ENCODE measurements at places on chromosomes 3 and 15. TPM values are rescaled to one million over a fixed set of nuclear protein-coding genes. Genes with fewer than 3 reads are reported as not detected.

DNA sequence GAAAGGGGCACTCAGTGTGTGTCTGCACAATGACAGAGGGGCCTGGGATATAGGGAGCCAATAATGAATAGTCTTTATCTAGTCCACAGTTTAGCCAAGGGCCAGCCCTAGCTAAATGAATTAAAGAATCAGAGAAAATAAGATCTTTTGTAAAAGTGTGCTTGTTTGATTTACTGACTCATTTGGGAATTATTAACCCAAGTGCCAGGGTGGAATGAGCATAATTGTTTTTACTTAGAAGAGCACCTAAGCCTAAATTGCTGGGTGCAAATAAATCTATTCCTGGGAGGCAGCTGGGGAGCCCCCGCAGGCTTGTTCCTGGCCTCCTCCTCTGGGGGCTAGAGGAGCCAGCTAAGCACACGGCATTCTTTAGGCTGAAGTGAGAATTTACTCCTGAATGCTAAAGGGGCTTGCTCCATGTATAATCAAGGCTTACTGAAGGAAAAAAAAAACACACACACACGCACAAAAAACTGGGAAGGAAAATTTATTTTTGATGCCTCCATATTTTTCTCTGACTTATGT lies 405.3 kb upstream of the SUCLG2 start:
- DNase-seq = no peak

DNA sequence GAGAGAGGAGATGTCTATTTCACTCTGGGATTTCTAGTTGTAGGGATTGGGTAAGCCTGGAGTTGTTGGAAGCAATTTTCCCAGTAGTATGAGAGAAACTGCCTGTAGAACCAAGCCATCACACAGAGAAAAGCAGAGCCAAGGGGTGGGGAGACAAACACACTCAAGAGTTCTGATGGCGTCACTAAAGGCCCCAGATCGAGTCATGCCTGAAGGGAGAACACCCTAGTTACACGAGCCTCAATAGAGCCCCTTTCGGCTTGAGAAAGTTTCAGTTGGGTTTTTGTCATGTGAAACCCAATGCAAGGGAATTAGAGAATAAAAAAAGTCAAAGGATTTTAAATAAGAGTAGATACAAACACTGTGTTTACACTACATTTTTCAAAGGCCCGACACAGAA lies 66.1 kb upstream of the PFN2 start:
- DNase-seq = no peak

DNA sequence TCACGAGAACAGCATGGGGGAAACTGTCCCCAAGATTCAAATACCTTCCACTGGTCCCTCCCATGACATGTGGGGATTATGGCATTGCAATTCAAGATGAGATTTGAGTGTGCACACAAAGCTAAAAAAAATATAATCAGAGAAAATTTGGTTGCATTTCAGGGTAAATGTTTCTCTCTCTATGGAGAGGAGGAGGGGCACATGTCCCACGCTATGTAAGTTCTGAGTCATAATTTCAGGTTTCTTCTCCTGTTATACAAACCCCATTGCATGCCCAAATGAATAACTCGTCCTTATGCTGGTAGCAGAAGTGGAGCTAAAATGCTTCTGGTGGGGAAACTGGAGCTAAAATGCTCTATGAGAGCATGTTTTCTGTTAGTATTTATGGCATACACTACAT lies 209.7 kb upstream of the DCBLD2 start:
- no peak for DNase-seq

GRCh38 chr3:43236008-43236407 lies 50.3 kb upstream of the SNRK start:
- DNase-seq = no peak

DNA sequence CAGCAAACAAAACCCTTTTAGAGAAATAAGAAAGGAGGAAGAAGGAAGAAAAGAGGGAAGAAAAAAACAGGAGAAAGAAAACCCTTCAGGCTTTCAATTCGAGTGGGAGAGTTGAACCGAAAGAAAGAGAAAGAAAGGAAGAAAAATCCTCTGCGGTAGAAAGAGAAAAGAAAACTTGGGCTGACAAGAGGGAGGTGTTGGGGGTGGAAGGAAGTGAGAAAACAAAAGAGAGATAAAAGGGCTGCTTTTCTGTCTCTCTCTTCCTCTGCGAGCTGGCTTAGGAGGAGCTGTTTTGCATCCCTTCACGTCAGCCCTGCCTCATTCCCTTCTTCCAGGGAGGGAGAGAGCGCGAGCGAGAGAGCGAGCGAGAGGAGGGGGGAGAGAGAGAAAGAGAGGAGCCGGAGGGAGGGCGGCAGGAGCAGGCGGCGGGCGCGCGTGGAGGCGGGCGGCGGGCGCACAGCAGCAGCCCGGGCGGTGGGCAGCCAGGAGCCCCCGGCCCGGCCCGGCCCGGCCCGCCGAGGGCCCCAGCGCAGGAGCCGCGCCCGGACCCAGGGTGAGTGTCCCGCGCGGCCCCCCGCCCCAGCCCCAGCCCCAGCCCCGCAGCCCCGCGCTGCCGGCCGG lies at the start of gene ZNF710:
Gene ZNF710 (plus strand): TSS at position 263 of the 621 bp plus-strand sequence. CDS start 65,814 bp downstream, outside the sequence.
- peak; percentile 80 for DNase-seq

DNA sequence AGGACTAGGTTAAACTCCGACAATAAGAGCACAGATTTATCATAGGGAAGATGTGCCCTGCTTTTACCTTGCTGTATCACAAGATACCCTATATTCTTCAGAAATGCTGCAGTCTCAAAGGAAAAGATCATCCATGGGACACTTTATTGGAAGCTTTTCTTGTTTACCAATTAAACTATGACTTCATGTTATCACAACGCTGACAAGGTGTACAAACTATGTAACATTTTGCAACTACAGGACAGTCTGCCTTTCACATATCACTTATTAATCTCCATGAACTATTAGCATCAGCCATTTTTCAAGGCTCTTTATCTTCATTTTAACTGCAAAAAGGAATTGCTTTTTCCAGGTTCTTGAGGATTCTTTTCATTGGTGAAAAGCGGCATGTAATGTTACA lies 34.0 kb downstream of the CBLB start:
- DNase-seq = no peak

- peak; percentile 49 for DNase-seq
These were observed 28.2 kb downstream of the CLEC3B start for GRCh38 chr3:45054196-45054857.

DNA sequence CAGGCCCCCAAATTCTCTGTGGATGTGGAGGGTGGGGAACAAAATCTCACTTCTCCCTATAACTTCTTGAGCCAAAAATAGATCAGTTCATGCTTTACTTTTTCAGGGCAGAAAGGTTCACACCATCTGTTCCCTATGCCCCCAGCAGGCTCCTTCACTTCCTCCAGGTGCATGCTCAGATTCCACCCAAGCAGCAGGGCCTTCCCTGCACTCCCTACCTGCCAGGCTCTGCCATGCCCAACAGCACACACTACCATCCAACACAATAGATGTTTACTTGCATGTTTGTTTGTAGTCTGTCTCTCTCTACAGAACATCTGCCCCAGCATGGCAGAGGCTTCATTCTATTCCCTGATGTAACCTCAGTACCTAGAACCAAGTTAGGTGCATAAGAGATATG lies 43.3 kb downstream of the GABRB3 start:
- DNase-seq = no peak

DNA sequence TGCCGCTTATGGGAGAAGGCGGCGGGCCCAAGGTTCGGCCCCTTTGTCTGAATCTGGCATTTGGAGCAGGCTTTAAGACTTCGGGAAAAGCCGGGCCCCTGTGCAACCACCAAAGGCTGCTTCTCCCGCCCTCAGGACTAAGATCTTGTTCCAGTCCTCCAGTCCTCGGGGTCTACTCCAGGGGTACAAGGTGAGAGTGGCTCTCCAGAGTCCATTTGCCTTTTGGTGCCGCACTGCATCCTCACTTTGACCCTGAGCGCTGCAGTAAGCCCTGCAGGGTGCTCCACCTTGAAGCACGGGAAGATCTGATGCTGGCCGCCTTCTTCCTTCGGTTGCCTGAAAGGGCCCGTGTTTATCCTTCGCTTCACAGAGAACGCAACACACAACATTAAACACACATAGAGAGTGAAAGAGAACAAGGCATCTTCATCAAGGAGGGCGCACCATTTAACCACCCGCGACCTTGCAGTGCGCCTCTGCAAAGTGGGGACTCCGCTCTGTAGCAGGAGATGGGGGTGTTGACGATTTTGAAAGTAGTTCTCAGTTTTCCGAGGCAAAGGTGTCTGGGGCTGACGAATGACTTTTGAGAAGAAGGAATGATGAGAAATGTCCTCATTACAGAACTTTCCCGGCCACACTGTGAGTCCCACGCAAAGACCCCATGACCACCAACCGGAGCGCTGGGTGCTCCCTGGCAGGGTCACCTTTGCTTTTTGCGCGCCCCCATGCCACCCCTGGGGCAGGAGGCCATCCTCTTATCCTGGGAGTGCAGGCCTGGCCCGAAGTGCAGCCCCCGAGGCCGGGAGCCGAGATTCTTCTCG lies 1.0 kb downstream of the PIGZ start:
- no peak for DNase-seq

- DNase-seq = peak; percentile 76
These were observed 590 bp downstream of the POLR2H start for GRCh38 chr3:184361932-184362667.

Gene TUBGCP5
- total RNA-seq = 18.5 TPM

Gene NUP210
- total RNA-seq = not detected

Gene ZNF662
- 1.1 TPM for total RNA-seq

Gene PLD1
- total RNA-seq = 6.0 TPM

Gene SLCO2A1
- not detected for total RNA-seq

Gene NR1I2
- not detected for total RNA-seq

Gene FAM107A
- not detected for total RNA-seq

Data from myocyte (in vitro differentiated cells).